Renal cortical epithelial cell (primary cell): ENCODE measurements at places on chromosomes 5 and 9.

DNA sequence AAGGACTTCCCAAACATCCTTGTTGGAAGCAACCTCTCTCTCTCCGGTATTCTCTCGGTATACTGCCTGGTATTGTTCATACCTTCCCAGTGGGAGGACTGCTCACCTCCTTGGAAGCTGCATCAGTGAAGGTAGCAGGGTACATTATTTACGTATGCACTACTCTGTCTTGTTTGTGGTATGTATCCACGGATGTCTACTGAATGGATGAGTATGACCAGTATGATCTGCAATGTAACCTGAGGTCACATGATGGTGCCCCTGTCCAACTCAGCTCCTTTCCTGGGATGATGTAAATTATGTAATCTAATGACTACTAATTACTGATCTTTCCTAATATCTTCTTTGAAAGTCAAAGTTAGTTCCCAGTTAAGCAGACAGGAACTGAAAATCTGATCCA lies 32.1 kb downstream of the CEMIP2 start:
- DNase-seq = no peak

GRCh38 chr9:72169178-72169577 lies 19.9 kb downstream of the GDA start:
- no peak for DNase-seq

DNA sequence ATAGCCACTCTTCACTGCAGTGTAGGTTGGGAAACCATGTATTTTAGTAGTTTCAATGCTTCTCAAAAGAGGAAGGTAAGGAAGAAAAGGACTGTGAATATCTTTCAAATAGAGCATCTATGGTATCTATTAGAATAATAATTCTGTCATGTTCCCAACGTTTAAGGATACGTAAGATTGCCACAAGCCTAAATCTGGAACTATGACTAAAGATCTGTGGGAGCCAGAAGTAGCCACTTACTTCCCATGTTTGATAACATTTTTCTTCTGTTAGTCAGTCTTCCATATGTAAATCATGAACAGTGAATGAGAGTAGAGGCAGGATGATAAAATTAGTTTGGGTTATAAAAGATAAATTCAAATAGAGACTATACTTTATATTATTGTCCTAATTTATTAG lies 16.3 kb upstream of the MROH2B start:
- no peak for DNase-seq

GRCh38 chr5:129094924-129095899 lies 663 bp downstream of the ISOC1 start:
- DNase-seq = peak; percentile 26

DNA sequence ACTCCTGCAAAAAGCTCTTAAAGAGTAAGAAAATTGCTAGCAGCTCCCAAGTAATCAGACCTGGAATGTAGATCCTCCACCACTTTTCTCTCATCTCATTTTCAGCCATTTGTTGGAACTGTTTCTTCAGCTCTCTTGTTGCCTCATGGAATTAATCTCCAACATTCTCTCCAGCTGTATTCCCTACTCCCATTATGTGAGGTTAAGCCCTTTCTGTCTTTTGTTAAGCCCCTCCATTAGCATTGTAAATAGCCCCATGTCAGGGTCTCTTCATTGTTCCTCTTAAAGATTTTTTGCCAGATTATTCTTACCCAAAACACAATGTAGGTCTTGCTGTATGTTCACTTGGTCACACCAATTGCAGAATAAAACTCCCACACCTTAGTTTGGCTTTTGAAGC lies 119.8 kb downstream of the PLPPR1 start:
- no peak for DNase-seq

GRCh38 chr9:95081998-95082397 lies 235.5 kb downstream of the FANCC start:
- no peak for DNase-seq

DNA sequence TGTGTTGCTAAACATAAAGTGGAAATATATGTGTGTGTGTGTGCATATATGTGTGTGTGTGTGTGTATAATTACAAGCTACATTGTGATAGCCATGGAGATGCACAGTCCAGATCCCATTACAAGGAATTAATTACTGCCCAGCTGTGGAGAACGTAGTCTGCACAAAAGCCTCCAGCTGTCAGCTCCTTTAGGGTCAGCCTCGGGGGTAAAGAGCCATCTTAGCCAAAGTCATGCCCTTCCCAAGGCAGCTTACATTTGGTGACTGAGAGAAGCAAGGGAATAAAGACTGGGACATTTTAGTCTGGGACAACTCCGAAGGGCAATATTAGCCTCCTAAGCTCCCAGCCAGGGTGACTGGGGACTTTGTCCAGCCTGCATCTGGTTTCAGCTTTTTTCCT lies 21.9 kb upstream of the FOCAD start:
- no peak for DNase-seq

GRCh38 chr5:135353952-135354721 lies 44.9 kb downstream of the MACROH2A1 start:
- DNase-seq = no peak
